Gastroesophageal sphincter (tissue), 4 donors: ENCODE measurements at places on chromosomes 13 and 19. TPM values are rescaled to one million over a fixed set of nuclear protein-coding genes. Genes with fewer than 3 reads are reported as not detected.

DNA sequence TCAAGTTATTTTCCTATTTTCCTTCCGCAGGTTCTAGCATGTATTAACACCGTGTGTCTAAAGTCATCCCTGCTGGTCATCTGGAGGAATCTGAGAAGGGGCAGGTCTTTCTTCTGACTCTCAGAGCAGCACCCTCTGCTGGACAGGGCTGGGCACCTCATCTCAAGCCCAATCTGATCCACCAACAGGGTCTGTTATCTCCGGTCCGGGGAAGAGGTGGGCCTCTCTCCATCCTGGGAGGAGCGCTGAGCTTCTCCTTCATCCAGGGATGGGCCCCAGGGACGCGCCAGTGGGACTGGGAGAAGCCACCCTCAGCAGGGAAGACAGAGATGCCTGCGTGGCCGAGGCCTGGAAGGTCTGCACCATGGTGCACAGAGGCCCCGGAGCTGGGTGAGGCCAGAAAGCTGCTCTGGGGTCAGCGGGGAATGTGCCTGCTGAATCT is 26.0 kb upstream of the ZNF331 start:
- peak; percentile 79 for ATAC-seq

DNA sequence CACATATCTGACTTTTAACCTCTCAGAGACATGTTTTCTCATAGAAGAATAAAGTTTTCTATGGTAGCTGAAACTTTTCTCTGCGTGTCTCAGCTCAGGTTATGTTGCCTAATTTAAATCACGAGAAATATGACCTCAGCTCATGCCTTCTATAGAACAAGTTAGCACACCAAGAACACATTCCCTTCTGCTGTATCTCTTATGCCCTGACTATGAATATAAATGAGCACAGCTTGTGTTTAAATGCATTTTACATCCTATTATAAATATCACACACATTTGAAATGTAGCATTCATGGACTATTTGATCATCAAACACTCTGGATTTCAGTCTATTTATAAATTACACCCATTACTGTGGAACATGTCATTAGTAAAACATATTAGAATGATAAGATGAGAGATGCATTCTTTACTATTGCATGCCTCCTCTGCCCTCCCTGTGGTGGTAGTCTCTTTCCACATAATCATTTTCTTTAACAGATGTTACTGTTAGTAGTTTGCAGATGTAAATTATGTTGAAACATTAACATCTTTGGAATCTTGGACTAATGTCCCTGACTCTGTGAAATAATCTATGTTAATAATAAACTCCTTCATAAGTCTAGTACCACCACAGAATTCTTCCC is 2044.9 kb upstream of the PCDH20 start:
- no peak for ATAC-seq

DNA sequence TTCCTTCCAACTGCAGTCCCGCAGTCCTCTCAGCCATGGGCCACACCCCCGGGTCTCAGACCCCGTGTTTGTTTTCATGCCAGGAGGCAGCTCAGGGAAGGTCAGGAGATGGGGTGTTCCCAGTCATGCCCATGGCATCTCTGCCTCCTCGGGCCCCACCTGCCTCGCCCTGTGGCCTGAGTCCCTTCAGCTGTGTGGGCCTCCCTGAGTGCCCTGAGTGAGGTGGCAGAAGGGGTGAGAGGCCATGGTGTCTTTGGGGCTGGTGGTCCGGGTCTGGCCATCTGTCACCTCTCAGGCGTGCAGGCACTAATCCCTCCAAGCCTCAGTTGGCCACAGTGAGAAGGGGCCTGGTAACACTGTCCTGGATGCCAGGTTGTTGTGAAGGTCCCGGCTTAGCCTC is 10.9 kb upstream of the KDM4B start:
- no peak for ATAC-seq

DNA sequence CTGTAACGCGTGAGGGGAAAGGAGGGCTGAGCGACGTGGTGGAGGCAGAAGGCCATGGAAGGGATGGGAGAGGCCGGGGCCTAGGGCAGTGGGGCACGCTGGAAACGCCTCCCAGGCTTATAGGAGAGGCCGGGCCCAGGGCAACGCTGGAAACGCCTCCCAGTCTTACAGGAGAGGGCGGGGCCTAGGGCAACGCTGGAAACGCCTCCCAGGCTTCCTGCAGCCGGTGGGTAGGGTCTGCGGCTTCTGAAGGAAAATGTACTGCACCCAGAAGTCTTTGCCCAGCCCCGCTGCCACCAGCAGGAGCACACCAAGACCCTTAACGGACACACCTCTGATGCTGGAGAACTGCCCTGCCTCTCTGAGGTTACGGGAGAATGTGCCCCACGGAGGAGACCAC is 9.1 kb downstream of the CACTIN start:
- ATAC-seq, result peak; percentile 65

GRCh38 chr13:108426893-108427292 is 157.4 kb downstream of the TNFSF13B start:
- no peak for ATAC-seq

- no peak for ATAC-seq
Measured at GRCh38 chr13:26390203-26390602, 136.3 kb downstream of the CDK8 start.

DNA sequence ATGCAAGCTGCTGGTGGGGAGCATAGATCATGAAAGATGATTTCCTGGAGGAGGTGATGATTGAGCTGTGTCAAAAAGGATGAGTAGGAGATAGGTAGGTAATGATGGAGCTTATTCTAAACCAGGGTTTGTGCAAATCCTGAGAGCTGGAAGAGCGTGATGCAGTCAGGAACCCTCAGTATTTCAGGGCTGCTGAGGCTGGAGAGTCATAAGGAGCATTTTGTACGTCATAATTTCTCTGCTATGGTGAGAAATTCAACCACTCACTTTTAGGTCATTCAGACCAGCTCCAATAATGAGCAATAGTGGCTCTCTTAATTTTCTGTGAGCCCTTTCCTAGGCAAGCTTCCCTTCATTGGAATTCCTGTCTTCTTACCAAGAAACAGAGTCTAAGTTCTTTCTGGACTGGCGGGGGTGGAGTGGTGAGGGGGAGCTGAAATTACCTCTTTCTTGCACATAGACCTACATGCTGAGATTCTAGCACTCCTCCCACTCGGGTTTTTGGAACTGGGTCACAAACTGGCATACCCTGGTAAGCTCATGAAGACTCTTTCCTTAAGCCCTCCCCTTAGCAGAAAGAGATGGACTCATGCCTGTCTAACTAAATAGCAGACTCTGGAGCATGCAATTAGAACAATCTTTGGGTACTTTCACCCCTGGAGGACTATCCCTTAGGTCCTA is 62.2 kb upstream of the MYCBP2 start:
- no peak for ATAC-seq

- ATAC-seq, result no peak
Measured at GRCh38 chr13:99417201-99418102, 83.8 kb upstream of the TM9SF2 start.

DNA sequence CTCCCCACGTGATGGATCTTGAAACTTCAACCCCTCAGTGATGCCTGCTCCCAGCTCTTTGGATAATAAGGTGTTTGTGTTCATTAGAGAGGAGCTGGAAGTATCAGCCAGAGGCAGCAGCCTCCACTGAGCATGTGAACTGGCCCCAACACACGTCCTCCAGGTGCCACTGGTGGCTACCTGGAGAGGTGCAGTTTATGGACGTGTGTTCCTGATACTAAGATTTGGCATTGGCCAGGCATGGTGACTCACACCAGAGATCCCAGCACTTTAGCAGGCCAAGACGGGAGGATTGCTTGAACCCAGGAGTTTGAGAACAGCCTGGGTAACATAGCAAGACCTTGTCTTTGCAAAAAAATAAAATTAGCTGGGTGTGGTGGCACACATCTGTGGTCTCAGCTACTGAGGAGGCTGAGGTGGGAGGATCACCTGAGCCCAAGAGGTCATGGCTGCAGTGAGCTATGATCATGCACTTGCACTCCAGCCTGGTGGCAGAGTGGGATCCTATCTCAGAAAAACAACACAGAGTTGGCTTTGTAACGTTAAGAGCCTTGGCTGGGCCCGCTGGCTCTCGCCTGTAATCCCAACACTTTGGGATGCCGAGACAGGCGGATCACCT is 34.4 kb downstream of the SLC25A42 start:
- no peak for ATAC-seq

GRCh38 chr13:109436841-109437240 is 349.5 kb downstream of the IRS2 start:
- no peak for ATAC-seq

DNA sequence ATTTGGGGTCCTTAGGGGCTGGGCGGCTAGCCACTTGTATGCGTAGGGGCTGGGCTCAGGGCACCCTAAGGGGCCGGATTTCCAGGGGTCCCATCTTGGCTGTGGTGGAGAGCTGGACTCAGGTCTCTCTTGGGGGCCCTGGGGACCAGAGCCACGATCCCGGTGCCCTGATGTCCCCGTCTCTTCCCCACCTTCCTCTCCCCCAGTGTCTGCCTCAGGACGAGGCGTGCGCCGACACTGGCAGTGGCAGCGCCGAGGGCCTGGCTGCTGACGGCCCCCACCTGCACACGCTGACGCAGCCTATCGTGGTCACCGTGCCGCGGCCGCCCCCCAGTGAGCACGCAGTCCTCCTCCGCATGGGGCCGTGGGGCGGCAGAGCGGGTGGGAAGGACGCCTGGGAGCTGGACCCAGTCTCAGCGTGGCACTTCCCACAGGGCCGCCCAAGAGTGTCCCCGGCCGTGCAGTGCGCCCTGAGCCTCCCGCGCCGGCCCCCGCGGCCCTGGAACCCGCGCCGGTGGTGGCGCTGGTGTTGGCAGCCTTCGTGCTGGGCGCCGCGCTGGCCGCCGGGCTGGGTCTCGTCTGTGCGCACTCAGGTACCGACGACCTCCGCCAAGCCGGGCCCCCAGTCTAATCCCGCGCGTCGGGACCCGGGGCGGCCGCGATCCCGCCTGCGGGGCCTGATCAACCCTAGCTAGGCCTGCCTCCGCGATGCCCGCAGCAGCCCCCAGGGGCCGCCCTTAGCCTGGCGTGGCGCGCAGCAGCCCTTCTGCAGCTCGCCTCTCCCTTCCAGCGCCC is 2.7 kb upstream of the SNAPC2 start:
- no peak for ATAC-seq

GRCh38 chr19:15641901-15642491 is 1.3 kb downstream of the CYP4F3 start:
- ATAC-seq, result no peak

DNA sequence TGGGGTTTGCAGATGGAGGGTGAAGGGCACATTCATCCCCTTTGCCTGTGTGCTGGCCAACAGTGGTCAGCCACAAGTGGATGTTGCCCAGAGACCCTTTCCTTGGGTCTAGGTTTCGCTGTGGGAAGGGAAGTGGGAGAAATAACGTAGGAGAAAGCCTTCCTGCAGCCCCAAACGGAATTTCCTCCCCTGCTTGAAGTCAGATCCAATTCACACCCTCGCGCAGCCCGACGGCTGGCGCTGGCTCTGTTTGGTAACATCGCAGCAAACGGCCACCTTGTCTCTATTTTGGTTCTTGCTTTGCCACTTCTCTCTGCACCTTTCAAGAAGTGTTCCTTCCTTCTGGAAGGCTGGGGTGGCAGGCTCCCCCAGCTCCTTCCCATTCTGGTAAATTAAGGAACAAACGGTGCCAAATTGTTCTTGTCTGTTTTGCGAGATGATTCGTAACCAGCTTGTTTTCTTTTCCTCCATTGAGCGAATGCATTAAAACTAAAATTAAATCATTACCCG is 45.4 kb downstream of the CHST8 start:
- ATAC-seq, result no peak

DNA sequence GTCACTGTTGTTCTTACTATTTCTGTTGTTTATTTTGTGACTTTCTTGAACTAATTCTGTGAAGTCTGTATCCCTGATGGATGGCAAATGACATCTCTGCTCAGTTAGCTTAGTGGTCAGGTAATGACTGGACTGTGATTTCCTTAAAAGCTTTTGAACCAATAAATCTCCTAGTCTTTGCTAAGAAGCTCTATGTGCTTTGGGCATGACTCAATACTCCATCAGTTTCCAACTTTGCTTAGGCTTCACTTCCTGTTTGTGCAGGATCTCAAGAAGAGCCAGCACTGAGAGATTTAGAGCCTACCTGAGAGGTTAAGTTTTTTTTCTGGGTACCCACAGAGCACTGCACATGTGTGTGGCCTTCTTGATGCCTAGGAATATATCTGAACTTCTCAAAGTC is 329.7 kb upstream of the HTR2A start:
- no peak for ATAC-seq

DNA sequence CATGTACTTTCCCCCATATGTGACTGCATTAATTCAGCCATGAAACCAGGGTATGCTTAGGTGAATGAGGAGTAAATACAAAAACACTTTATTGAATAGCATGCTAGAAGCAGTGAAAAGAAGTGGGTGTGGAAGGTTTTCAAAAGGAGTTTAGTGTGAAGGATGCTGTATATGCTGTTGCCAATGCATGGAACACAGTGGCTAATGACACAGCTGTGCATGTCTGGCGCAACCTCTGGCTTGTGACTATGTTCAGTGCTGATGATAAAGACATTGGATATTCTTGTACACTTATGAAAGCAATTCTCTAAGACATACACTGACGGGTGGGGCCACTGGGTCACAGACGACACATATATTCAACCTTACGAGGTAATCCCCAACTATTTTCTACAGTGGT is 55.2 kb downstream of the SOX21 start:
- ATAC-seq, result no peak

DNA sequence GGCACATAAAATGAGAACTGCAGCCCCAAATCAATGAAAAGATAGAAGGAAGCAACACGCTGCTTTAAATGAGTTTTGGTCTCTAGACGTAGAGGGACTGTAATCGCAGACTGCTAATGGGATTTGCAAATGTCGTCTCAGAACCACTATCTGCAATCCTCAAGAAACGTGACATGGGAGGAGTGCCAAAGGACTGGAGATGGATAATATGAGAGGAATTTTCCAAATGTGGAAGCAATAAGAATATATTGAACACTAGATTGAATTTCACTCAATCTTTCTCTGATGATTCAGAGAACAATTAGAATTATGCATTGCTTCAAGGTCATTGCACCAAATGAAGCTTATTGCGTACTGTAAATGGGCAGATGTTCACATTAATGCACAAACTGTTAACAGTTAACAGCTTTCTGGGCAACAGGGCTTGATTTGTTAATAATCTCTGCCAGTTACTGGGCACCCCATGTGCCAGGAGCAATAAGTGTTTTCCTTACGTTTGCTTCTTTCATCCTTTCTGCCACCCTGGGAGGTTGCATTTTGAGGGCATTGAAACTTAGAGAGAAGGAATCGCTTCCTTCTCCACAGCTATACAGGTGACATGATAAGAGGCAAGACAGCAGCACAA is 62.8 kb upstream of the WASF3 start:
- no peak for ATAC-seq

- ATAC-seq, result no peak
Measured at GRCh38 chr13:34931572-34931971, 10.5 kb upstream of the NBEA start.

GRCh38 chr13:95535243-95535642 is 17.3 kb upstream of the CLDN10 start:
- ATAC-seq, result no peak

- ATAC-seq, result peak; percentile 84
Measured at GRCh38 chr13:33017323-33017929, 1.2 kb downstream of the KL start.

Gene IGLON5
- total RNA-seq, result not detected

Gene METTL21C
- 0.62 TPM for total RNA-seq

Gene OLFM2
- 2.6 TPM for total RNA-seq

Gene SLC17A7
- total RNA-seq, result 1.3 TPM

Gene AMH
- total RNA-seq, result 0.23 TPM

Gene CCNA1
- total RNA-seq, result 0.49 TPM

Gene ZNF568
- total RNA-seq, result 19.1 TPM

Gene GTF2F2
- 19.6 TPM for total RNA-seq
